Kidney epithelial cell (primary cell): ENCODE measurements at places on chromosomes 16 and 17.

- no peak for DNase-seq
Measured at GRCh38 chr17:46836500-46836899, 14.9 kb upstream of the WNT9B start.

GRCh38 chr16:77668201-77668600, 54.1 kb upstream of the NUDT7 start:
- DNase-seq = no peak

DNA sequence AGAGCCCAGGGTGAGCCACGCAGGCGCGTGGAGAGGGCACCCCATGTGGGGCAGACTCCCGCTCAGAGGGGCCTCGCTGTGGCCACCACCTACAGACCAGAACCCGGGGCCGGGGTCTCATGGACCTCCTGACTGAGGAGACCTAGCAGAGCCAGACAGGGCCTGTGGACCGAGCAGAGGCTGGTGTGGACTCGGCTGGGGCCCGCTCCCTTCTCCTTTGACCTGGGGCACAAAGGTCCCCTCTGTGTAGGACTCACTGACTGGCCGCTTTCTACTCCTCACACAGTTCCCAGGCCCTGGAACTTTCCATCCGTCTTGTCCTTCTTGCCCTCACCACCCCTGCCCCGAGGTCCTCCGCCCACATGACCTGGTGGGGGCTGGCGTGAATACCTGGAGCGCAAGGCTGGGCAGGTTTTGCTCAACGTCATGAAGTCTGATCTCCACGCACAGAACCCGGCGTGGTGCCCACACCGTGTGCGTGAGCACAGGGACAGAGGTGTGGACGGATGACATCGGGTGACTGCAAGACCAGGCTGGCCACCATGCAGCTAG, 44.7 kb upstream of the ACSF3 start:
- DNase-seq = no peak

GRCh38 chr17:42275527-42276358, 448 bp downstream of the STAT5B start:
- no peak for DNase-seq

- DNase-seq = no peak
Measured at GRCh38 chr17:77837917-77838316, 120.6 kb upstream of the TNRC6C start.

GRCh38 chr17:78343543-78344201, 16.2 kb downstream of the SOCS3 start:
- no peak for DNase-seq

- DNase-seq = no peak
Measured at GRCh38 chr16:4826980-4827379, 20.1 kb downstream of the GLYR1 start.

DNA sequence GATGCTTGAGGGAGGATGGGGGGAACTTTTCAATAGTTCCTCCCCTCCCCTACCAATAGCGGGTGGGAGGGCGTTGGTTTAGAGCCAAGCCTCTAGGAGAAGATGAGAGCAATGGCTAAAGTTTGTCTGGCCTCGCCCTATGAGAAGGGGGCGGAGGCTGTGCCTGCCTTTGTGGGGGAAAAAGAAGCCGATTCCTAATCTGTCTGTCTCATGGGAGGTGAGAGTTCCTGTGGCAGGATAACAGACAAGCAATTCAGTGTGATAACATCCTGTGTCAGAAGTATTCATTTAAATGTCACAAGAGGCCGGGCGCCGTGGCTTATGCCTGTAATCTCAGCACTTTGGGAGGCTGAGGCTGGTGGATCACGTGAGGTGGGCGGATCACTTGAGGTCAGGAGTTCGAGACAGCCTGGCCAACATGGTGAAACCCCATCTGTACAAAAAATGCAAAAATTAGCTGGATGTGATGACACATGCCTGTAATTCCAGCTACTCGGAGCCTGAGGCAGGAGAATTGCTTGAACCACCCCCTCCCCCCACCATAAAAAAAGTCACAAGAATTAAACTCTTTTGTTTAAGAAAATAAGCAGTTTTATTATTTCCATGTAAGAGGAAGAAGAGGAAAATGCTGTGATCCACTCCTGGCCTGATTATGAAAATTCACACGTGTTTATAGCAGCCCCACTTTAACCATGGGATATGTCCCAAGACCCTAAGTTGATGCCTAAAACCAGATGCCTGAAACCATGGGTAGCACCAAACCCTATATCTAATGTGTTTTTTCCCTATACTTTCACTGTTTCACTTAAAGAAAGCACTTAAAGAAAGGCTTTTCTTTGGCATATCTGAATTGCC, 1.7 kb downstream of the SLFN5 start:
- no peak for DNase-seq

DNA sequence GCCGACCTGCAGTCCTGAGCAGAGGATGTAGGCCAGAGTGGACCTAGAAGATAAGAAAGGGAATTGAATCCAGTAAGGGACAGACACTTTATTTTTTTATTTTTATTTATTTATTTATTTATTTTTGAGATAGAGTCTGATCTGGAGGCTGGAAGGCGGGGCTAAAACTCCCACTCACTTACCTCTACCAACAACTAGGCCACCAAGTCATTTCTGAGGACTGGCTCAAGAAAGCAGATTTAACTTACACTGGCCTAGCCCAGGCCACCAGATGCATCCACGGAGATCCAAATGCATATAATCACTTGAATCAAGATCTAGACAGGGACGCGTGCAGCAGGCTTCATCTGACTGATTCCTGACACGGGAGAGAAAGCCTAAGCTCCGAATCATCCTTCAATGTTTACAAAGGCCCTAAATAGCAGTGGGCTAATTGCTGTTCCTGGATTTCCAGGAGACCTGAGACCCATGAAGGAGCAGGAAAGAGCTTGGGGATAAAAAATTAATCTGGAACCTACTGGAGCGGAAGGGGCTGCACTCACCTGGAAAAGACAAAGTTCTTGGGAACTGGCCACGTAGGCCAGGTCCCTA, 1.1 kb upstream of the ALOX12 start:
- no peak for DNase-seq

- no peak for DNase-seq
Measured at GRCh38 chr16:11183951-11184350, 72.1 kb downstream of the SOCS1 start.

GRCh38 chr17:36149296-36149820, 27.1 kb downstream of the TBC1D3B start:
- DNase-seq = no peak

DNA sequence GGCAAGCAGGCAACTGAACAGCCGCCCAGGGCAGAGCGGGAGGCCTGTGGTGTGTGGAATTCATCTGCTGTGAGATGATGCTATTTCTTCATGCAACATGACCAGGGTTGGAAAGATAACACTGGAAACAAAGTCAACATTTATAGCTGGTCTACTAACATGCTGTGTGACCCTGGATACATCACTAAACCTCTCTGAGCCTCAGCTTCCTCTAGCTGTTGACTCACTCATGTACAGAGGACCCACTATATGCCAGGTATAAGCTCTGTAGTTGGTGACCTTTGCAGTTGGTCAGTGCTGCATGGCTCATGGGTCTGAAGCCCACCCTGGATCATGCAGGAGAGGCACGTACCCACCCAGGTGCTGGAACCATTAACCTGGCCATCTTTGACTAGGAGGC, 180.9 kb downstream of the ZNF423 start:
- no peak for DNase-seq

- DNase-seq = no peak
Measured at GRCh38 chr17:48776602-48777001, 40.4 kb downstream of the TTLL6 start.

DNA sequence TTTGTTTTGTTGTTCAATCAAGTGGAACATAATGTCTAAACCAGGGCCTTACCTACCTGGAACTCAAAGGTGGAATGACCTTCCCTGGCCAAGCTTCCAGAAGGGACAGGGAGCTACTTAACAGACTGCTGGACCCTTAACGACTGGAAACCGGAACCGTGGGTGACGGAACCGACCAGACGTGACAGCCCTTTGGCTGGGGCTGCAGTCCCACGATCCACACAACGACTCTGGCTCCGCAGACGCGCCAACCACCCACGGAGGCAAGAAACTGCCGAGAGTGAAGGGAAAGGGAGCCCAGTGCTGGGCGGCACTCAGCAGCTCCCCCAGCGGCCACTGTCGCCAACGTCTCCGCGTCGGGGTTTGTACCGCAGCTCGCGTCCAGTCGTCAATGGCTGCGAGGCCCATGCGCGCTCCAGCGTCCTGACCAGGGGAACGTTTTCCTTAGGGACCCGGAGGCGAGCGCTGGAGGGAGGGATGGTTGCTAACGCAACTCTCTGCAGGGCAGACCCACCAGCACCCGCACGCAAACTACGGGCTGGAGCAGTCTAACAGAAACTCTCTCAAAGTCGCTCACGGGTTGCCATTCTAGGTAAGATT, 5.5 kb upstream of the KIF22 start:
- no peak for DNase-seq

DNA sequence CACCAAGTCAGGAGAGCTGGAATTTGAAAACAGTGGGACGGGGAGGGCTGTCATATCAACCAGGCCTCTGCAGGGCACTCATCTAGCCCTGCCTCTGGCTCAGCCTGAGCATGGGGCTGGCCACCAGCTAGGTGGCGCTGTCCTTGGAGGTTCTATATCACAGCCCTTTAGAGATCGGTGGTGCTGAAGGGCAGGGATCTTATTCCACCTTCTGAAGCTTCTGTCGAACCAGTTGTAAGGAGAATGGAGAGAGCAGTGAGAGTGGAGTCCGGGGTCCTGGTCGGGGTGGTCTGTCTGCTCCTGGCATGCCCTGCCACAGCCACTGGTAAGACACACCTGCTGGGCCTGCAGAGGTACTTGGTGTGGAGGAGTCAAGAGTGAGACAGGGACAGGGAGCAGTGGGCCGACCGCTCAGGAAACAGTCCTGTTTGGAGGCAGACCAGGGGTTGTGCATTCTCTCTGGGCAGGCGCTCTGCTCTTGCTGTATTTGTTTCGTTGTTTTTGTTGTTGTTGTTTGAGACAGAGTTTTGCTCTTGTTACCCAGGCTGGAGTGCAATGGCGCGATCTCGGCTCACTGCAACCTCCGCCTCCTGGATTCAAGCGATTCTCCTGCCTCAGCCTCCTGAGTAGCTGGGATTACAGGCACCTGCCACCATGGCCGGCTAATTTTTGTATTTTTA, at the start of gene CES3:
CES3 (plus strand) TSS at position 202 of the 680 bp plus-strand sequence; CDS start at position 244, 42 bp downstream.
- no peak for DNase-seq

DNA sequence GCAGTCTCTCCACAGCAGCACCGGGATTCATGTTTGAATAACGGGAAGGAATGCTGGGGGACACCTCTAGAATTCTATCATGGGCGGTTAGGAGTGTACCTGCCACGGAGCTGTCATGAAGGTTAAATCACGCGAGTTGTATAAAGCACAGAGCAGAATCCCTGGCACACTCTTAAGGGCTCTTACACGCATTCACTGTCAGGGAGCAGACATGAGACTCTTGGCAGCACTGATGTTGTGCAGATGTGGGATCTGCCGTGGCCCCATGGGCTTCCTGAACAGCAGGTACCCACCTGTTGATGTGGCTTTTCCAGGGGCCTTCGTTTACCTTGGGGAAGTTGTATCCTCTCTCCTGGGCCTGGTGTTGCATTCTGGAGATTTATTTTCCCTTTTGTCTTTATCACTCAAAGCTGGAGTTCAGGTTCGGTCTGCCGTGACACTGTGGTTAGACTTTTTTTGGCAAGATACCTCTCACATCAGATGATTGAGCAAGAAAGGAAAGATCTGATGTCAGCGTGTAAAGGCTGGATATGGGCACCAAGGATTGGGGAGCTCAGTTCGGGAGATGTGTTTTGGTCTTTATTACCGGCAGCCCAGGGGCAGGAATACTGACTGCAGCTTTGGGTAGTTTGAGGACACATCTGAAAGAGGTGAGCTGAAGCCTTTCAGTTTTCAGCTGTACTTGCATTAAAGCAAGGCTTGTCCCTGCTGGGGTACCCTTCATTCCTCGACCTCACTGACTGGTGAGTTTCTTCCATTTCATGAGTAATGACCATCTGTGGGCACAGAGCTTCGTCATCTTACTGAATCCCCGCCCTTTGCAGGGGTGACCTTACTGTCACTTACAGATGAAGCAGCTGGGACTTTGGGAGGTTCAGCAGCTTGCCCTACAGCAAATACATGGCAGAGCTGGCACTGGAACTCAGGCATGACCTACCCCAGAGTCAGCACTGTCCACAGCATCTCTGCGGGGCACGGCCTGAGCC, 19.3 kb downstream of the KNOP1 start:
- DNase-seq = no peak

GRCh38 chr16:69839240-69839688, 77.1 kb downstream of the WWP2 start:
- DNase-seq = no peak

GRCh38 chr17:10178506-10178991, 19.9 kb downstream of the GAS7 start:
- no peak for DNase-seq

GRCh38 chr16:76756423-76756822, 434.6 kb upstream of the MON1B start:
- DNase-seq = no peak

DNA sequence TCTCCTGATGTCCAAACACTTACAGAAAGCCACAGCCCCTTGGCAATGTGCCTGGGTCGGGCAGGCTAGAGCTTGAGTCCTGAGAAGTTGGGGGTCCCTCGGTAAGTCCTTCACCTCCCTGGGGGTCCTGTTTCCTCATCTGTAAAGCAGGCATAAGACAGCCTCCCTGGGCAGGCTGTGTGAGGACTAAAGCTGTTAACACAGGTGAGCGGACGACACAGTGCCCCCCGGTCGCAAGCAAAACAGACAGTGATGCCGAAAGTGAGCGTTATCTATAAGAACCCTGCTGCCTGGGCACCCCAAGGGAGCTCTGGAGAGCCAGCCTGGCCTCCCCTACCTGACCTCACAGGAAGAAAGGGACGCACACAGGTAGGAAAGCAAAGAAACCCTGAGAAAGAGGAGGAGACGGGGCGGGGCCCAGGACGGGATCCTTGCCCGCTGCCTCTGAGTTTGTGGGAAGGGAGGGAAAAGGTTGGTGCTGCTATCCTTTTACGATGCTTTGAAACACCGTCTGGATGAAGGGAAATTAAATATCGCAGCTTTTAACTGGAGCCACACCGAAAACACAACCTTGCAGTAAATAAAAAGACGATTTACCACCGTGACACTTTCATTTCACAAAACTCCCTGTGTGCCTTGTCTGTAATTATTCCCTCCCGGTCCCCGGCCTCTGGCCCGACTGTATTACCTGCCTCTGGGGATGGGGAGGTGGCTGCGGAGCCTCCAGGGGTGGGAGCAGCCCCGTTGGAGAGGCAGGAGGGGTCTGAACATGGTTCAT, 67.1 kb downstream of the ENGASE start:
- DNase-seq = no peak
